ENCODE measurements at places on chromosomes 6 and 20. TPM values are rescaled to one million over a fixed set of nuclear protein-coding genes. Genes with fewer than 3 reads are reported as not detected.

Gene PDE7B
- total RNA-seq: 64.5 TPM

Gene CRISP2
- not detected for total RNA-seq

Gene SRSF12
- under 0.01 TPM for total RNA-seq

Gene GPR6
- not detected for total RNA-seq

Gene BPIFA1
- not detected for total RNA-seq

Gene OVOL2
- total RNA-seq: not detected

Gene FOXC1
- total RNA-seq: 28.7 TPM

Gene ZFAND3
- total RNA-seq: 22.7 TPM

Gene GHRH
- total RNA-seq: not detected

Gene PSORS1C1
- 2.0 TPM for total RNA-seq

Gene SLC32A1
- not detected for total RNA-seq

Gene CD109
- 30.5 TPM for total RNA-seq

Gene CD83
- 0.53 TPM for total RNA-seq

Gene COL9A3
- 0.29 TPM for total RNA-seq

Gene TSBP1
- not detected for total RNA-seq

Gene SPATS1
- total RNA-seq: not detected

Gene SGK2
- total RNA-seq: 0.53 TPM

Gene PLCB1
- total RNA-seq: 74.5 TPM

Gene BTNL2
- total RNA-seq: not detected

Measured in thoracic aorta endothelial cell (primary cell).